ENCODE measurements at places on chromosomes 6 and 20. TPM values are rescaled to one million over a fixed set of nuclear protein-coding genes. Genes with fewer than 3 reads are reported as not detected.

Gene SAMD5
- total RNA-seq, result not detected

Gene TFAP2D
- not detected for total RNA-seq

Gene CD40
- total RNA-seq, result 410 TPM

Gene TAPBP
- total RNA-seq, result 319 TPM

Gene ACTL10
- 3.9 TPM for total RNA-seq

Gene RUNX2
- total RNA-seq, result 1.8 TPM

Gene UTRN
- 52.2 TPM for total RNA-seq

Gene CAP2
- total RNA-seq, result not detected

Gene BTN1A1
- 0.46 TPM for total RNA-seq

Gene BRD2
- total RNA-seq, result 347 TPM

Gene FOXC1
- 1.00 TPM for total RNA-seq

Gene HDGFL1
- total RNA-seq, result not detected

Gene SUPT3H
- 9.9 TPM for total RNA-seq

Gene UST
- 14.3 TPM for total RNA-seq

Gene MYH7B
- 0.20 TPM for total RNA-seq

Gene PCK1
- not detected for total RNA-seq

Gene HRH3
- not detected for total RNA-seq

Gene CCR6
- total RNA-seq, result 26.2 TPM

Gene SLC22A2
- total RNA-seq, result not detected

Gene PRR18
- total RNA-seq, result 0.10 TPM

Gene OPRL1
- 1.4 TPM for total RNA-seq

Gene NRSN1
- total RNA-seq, result not detected

Gene PGC
- total RNA-seq, result not detected

Gene SIRPD
- not detected for total RNA-seq
